ENCODE measurements at places on chromosomes 1 and 21.

DNA sequence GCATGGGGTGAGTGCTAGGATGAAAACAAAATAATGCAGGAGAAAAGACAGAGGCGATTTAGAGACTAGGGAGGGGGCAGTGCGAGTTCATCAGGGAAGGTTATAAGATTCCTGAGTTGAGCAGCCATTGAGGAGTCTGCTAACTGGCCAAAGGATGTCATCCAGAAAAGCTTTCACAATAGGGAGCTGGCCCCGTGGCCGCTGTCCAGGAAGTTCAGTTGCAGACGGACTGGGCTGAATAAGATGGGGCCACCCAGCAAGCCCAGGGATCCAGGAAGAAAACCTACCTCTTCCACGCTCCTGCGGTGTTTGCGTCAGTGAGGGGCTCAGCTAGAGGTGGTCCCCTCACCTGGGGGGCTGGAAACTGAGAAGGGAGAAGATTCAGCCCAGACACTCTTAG, 4.0 kb upstream of the PKP1 start:
- peak; percentile 31 for DNase-seq

DNA sequence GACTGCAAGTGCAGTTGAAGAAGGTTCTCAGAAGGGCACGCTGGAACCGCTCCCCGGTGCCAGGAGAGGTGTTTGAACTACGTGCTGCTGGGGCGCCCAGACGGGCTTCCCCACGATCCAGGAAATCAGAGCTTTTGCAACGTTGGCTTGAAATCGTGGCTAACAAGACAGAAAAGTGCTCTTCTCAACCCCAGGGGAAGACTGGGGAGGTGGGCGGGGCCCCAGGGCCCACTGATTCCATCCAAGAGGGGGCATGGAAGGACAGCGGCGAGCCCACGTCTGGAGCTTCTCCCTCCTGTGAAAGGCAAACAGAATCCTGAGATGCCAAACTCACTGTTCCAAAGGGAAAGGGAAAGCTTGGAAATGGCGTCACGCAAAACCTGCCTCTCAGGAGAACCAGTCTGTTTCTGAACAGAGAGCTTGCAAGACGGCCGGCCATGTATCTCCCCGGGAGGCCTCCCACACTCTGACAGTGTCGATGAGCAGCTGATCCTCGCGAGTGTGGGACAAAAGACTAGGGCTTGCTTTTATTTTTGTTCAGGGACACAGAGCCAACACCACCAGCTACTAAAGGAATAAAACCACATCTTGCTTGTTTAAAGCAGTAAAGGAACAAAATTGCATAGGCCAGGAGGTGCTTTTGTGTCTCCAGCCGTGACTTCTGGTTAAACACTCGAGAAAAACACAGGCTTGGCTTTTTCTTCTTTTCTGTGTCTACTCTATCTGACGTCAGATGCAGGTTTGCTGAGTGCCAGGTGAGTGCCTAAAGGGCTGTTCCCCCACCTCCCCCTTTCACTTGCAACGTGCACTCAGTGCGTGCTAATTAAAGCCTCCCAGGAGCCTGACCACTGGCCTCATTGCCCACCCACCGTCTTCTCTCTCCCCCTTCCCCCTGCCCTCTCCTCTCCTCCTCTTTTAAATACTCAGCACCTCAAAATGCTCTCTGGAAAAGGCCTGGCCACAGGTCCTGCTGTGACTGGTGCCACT, 41.5 kb downstream of the LRRC3 start:
- DNase-seq, result no peak

DNA sequence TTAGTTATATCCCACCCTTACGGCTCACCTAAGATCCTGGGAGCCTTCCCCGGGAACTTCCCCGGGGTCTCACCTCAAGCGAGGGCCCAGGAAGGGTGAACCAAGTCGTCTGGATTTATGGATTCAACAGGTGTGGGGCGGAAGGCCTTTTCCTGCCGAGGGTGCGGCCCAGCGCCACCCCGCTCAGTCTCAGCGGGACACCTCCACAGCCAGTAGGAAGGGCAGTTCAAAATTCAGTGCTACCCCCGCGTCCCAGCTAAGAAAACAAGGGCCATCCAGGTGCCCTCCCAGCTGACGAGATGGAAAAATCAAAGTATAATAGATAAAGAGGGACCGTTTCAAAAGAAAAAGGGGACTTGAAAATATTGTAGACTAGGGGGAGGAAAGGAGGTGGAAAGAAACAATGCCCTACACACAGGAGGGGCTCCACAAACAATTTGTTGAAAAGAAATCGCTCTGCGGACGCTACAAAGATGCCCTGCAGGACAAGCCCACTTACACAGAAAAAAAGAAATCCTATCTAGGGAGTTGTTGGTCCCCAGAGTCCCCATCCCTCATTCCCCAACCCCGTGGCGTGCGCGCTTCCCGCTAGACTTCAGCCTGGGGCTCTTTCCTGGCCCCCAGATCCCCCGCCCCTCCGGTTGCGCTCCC, 1.3 kb downstream of the SLC2A1 start:
- no peak for DNase-seq

GRCh38 chr1:183302452-183303322, 115.5 kb downstream of the NMNAT2 start:
- DNase-seq, result no peak

GRCh38 chr1:93615582-93616150, 66.0 kb downstream of the BCAR3 start:
- peak; percentile 89 for DNase-seq

DNA sequence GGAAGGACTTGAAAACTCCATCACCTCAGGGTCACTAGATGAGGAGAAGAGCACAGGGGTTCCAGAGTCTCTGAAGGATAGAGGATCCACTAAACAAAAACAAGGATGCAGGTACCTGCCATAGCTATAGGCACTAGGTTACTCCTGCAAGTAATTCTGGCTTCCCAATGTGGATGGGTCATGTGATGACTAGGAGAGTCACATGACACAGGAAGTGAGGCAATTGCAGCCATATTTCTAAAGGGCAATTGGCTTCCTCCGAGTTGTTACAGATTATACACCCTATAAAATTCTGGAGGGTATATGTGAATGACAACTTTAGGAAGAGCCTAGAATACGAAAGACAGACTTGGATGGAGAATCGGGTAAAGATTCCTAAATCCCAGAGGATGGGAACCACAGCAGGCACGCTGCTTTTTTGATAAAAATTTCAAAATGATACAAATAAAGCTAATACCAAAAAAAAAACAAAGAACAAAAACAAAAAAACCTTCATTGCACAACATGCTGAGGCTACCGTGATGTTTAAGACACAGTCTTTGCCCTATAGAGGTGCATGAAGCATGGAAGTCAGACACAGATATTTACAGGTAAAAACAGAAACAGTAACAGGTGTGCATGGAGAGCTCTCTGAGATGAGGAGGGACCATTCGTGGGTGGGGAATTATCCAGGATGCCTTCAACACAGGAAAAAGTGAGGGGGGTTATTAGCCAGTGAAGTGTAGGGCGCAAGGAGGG, 10.5 kb downstream of the MTX1 start:
- peak; percentile 72 for DNase-seq

GRCh38 chr1:44681905-44682882, 7.7 kb downstream of the ARMH1 start:
- DNase-seq, result no peak

- DNase-seq, result no peak
These were observed 769 bp upstream of the ADAMTS4 start for GRCh38 chr1:161199506-161200139.

- peak; percentile 98 for DNase-seq
These were observed 111.6 kb upstream of the ERRFI1 start for GRCh38 chr1:8137481-8138244.

DNA sequence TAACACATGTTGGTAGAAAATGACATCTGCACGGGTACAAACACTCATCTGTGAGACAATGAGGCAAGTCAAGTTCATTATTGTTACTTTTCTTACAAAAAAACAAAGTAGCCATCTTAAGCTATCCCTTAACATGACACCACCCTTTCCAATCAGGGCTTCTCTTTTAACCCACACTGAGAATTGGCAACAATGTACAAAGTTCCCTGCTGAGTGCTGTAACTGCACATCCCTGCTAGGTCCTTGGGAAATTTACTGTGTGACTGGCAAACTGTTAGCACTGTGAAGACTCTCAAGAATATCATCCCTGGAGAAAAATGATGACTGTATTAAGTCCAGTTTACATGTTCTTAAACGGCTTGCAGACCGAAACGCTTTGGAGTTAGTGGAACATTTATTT, 185.8 kb upstream of the PLD5 start:
- no peak for DNase-seq

- no peak for DNase-seq
These were observed 15.9 kb downstream of the PFKL start for GRCh38 chr21:44315691-44316203.

DNA sequence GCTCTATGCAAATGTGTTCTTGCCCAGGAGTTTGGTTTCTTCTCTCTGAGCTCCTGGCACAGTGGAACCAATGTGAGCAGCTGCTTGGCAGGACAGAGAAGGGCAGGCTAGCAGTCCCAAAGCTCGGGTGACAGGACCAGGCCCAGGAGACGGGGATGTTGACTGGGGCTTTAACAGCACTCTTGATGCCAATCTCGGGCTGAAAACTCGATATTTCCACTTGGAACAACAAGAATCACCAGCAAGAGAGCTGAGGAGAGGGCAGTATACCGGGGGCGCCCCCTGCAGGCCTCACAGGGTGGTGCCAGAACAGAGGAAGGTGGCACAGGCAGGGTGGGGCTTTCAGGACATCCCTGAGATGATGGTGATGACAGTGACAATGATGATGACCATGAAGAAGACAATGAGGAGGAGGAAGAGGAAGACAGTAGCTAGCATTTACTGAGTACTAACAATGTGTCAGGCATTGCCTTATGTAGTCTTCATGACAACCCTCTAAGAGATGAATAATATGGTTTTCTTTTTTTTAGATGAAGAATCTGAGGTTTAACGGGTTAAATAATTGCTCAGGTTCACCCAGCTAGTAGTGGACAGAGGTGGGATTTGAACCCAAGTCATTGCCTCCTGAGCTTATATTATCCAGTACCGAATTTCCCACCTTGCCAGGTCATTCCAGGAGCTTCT, 2.7 kb upstream of the KCNJ9 start:
- peak; percentile 24 for DNase-seq

DNA sequence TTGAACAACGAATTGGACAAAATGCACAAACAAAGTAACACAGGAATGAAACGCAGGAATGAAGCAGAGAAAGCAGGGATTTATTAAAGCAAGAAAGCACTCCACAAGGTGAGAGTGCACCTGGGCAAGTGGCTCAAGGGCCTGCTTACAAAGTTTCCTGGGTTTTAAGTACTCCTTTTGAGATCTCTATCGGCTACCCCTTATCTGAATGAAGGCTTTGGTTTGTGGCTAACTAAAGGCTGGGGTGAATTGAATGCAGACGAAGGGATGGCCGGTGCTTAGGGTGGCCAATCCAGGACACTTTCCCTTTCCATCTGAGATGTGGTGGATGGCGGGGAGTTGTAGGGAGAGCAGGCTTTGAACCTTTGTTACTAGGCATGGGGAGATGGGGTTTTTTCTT, 151.4 kb upstream of the KIAA0040 start:
- DNase-seq, result no peak

- DNase-seq, result peak; percentile 49
These were observed 27.3 kb downstream of the EIF4G3 start for GRCh38 chr1:21149430-21149854.

DNA sequence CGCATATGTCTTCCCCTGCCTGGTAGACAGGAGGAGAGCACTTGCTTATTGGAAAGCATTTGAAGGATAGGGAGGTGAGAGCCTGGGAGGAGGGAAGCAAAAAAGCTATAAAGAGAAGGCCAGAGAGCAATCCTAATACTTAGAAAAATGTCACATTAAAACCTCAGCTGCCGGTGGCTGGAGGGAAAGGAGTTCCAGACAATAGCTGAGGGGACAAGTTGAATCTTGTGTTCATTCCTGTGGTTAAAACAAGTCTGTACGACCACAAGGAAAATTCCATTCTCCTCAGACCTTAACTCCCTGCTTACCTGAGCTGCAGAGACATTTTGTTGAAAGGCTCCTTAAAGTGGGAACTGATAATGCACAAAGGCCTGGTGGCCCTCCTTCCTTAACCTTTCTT, 218.8 kb upstream of the CAMK1G start:
- DNase-seq, result no peak

DNA sequence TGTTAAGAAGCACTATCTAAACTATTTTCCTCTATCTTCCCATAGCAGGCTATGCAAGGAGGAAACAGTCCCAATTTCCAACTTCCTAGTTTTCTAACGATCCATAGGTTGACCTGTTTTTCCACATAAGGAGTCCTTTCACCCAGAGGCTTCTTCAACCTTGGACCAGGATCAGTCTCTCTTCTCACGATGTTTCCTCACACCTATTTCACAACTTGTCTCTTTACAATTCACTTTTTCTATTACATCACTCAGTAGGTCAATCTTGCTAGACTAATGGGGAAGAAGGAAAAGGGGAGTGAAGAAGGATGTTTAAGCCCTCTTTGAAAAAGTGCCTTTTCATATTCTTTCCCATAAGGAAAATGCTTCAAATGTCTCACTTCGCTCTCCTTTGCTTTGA, 15.9 kb downstream of the PALMD start:
- peak; percentile 40 for DNase-seq

GRCh38 chr1:238406098-238406860, 515.6 kb upstream of the ZP4 start:
- no peak for DNase-seq

DNA sequence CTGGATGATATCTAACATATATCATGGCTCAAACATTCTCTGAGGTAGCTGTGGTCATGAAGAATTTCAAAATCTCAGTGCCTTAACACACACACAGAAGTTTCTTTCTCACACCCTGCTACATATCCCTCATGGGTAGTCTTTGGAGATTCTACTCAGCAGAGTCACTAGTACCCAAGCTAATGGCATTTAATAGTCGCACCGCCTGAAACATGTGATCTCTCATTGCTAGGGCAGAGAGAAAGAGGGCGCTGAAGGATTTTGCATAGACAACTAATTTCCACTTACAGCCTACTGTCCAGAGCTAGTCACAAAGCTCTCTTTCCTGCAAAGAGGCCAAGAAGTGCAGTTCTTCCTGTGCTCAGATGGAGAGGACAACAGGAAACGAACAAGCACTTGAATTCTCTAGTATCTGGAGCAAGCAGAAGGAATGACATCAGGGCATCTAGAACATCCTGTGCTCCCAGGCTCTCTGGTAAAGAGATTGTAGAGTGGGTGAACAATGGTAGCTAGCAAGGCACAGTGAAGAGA, 183.4 kb upstream of the PTBP2 start:
- peak; percentile 87 for DNase-seq

GRCh38 chr1:185144233-185144632, 12.5 kb downstream of the TRMT1L start:
- DNase-seq, result peak; percentile 51

- DNase-seq, result no peak
These were observed 9.5 kb upstream of the SLC19A2 start for GRCh38 chr1:169495046-169495775.

- DNase-seq, result no peak
These were observed 12.4 kb downstream of the NUP133 start for GRCh38 chr1:229495782-229496181.

All from iris pigment epithelial cell (primary cell).